Spleen (tissue), 13 donors: ENCODE measurements at places on chromosomes 3 and 15. TPM values are rescaled to one million over a fixed set of nuclear protein-coding genes. Genes with fewer than 3 reads are reported as not detected.

DNA sequence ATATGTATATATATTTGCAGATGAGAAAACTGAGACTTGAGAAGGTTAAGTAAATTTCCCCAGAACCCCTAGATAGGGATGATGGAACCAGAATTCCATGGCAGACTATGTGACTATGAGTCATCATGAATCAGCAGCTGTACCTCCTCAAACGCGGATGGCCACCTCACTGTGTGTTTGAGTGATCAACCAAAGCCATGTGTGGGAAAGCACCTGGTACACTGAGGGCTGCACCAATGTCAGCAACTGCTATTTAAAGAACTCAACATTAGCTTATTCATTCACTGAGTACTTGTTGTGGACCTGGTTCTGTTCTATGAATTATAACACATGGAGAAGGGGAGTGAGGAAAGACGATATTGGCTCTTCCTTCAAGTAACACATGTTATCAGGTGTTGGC, 377.0 kb downstream of the GAP43 start:
- no peaks in the 10 kb centered on the region for H3K27me3 ChIP-seq
- H3K27ac ChIP-seq, result no peak overlapping the region
- H3K36me3 ChIP-seq, result no peaks in the 10 kb centered on the region
- H3K4me1 ChIP-seq, result no peaks in the 10 kb centered on the region
- no peak overlapping the region for H3K4me3 ChIP-seq
- no peak for DNase-seq

Gene GOLGA8H
- 0.57 TPM for total RNA-seq

GRCh38 chr3:1462856-1463450, 370.1 kb downstream of the CNTN6 start:
- no peak for DNase-seq
- H3K27ac ChIP-seq, result no peak overlapping the region
- H3K27me3 ChIP-seq, result no peaks in the 10 kb centered on the region
- no peaks in the 10 kb centered on the region for H3K4me1 ChIP-seq
- H3K36me3 ChIP-seq, result no peaks in the 10 kb centered on the region

- H3K27me3 ChIP-seq, result peaks cover 16% of the 10 kb centered on the region
- H3K36me3 ChIP-seq, result no peaks in the 10 kb centered on the region
- H3K27ac ChIP-seq, result no peak overlapping the region
Observed at GRCh38 chr3:70072180-70072579, 72.6 kb downstream of the SAMMSON start.

DNA sequence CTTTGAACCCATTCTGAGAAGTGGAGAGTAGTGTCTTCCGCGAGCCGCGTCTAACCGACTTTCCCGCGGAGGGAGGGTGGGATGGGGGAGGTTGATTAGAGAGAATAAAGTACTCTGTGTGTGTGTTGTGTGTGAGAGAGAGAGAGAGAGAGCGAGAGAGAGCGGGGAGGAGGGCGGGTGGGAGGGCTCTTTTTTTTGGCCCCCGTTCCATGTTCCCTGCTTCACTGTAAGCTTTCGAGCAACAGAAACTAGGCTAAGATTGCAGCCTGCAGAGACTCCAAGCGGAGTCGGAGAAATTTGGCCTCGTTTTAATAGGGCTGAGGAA, 1.6 kb upstream of the MEIS2 start:
- peak overlapping the region; percentile 89 for H3K27ac ChIP-seq
- H3K4me1 ChIP-seq, result peaks cover 20% of the 10 kb centered on the region
- H3K36me3 ChIP-seq, result no peaks in the 10 kb centered on the region
- H3K4me3 ChIP-seq, result peak overlapping the region; percentile 81
- DNase-seq, result no peak

GRCh38 chr15:99734575-99734974, 1.3 kb upstream of the LYSMD4 start:
- H3K4me1 ChIP-seq, result peaks cover 31% of the 10 kb centered on the region
- no peak overlapping the region for H3K4me3 ChIP-seq
- H3K27me3 ChIP-seq, result no peaks in the 10 kb centered on the region
- no peak overlapping the region for H3K27ac ChIP-seq
- H3K36me3 ChIP-seq, result no peaks in the 10 kb centered on the region
- no peak for DNase-seq

- DNase-seq, result no peak
- peaks cover 7% of the 10 kb centered on the region for H3K4me1 ChIP-seq
- no peaks in the 10 kb centered on the region for H3K27me3 ChIP-seq
- no peaks in the 10 kb centered on the region for H3K36me3 ChIP-seq
- H3K4me3 ChIP-seq, result no peak overlapping the region
- H3K27ac ChIP-seq, result no peak overlapping the region
Observed at GRCh38 chr3:124634210-124635168, 95.8 kb upstream of the UMPS start.

Gene SOX14
- not detected for total RNA-seq

- H3K4me3 ChIP-seq, result no peak overlapping the region
- H3K4me1 ChIP-seq, result no peaks in the 10 kb centered on the region
- H3K36me3 ChIP-seq, result no peaks in the 10 kb centered on the region
- no peaks in the 10 kb centered on the region for H3K27me3 ChIP-seq
- no peak for DNase-seq
- no peak overlapping the region for H3K27ac ChIP-seq
Observed at GRCh38 chr15:86060674-86061073, 19.0 kb upstream of the AGBL1 start.

DNA sequence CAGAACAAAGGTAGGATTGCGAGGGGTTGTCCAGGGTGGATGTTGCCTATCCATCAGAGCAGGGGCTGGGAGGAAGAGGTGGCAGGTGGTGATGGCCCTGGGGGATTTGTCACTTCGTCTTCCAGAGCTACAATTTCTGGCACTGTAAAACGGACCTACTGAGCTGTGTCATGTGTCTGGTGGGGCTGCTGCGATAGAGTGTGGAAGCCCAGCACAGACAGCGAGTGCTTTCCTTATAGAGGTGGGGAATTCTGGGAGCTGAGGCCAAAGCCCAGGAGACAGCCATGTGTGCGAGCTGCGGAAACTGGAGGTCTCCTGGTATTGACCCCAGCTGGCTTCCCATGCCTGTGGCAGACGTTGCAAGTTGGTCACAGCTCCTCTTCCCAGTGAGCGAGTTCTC, 61.2 kb upstream of the SEC22A start:
- H3K4me3 ChIP-seq, result no peak overlapping the region
- peaks cover 6% of the 10 kb centered on the region for H3K36me3 ChIP-seq
- no peaks in the 10 kb centered on the region for H3K27me3 ChIP-seq
- peak; percentile 47 for DNase-seq
- no peak overlapping the region for H3K27ac ChIP-seq

GRCh38 chr3:69532547-69533224, 146.8 kb upstream of the FRMD4B start:
- no peaks in the 10 kb centered on the region for H3K36me3 ChIP-seq
- no peaks in the 10 kb centered on the region for H3K27me3 ChIP-seq
- DNase-seq, result no peak
- no peak overlapping the region for H3K4me3 ChIP-seq

DNA sequence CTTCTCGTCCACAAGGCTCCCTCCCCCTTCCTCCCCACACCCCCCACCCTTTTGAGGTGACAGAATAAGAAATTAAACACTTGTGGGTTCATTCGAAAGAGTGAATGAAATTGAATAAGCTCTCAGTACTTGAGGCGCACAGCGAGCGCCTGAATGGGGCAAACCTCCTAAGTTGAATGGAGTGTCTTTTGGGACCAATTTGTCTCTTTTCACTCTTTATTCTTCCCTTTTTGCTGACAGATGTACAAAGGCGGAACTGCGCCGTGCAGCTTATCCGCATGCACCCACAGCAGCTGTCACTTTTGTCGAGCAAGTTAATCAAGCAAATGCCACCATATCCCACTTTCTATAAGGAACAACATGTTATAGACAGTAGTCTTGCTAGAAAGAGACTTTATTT, 47.9 kb upstream of the FEZF2 start:
- no peaks in the 10 kb centered on the region for H3K27me3 ChIP-seq
- no peak for DNase-seq
- H3K4me3 ChIP-seq, result no peak overlapping the region
- no peaks in the 10 kb centered on the region for H3K36me3 ChIP-seq
- no peaks in the 10 kb centered on the region for H3K4me1 ChIP-seq

GRCh38 chr3:149605902-149606301, 51.9 kb downstream of the WWTR1 start:
- H3K27ac ChIP-seq, result no peak overlapping the region
- DNase-seq, result no peak
- H3K27me3 ChIP-seq, result no peaks in the 10 kb centered on the region
- H3K4me3 ChIP-seq, result no peak overlapping the region
